Stimulated activated CD8-positive, alpha-beta memory T cell treated with anti-CD3 and anti-CD28 coated beads, Interleukin-4, amount 100 ng/mL, for 1 hour (primary cell): ENCODE measurements at places on chromosomes 7 and 10.

DNA sequence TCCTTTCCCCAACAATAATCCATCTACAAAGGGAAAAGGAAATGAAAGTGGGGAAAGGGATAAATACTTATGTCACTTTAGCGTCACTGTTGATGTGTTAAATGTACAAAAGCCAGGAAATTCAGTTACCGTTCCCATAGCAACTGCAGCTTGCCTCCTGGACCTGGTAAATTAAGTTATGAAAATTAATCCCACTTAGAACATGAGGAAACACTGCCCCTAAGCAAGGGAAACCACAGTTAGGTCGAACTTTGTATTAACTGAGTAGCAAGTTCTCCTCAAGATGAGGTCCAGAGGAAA is 338.2 kb upstream of the AOAH start:
- DNase-seq: no peak

- no peak for DNase-seq
Observed at GRCh38 chr10:75718991-75719390, 287.6 kb downstream of the LRMDA start.

DNA sequence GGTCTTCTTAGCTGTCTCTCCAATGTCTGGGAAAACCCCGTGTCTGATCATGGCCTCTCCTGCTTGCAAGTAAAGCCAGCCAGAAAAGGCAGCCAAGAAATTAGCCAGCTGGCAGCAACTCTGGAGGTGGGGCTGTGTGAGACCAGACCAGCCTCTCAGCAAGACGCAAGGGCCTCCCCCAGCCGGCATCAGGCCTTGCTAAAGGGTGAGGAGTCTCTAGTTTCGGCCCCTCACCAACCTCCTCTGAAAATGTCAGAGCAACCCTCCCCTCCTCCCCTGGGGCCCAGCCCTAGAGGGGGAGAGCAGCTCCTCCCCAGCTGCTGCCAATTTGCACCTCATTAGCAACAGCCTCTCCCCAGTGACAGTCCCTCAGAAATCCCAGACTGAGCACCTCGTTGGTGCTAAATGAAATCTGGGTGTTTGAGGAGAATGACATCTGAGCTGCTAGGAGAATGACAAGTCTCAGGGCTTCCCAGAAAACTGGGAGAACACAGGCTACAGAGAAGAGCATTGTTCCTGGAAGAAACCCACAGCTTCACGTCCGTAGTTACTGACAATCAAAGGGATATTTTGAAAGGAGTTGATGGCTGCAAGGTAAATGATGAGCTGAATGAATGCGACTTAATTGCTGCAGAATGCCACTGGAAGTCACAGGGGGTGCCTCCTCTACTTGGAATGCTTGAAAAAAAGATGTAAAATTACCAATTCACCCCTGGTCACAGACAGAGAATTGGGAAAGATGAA is 25.9 kb downstream of the DGKI start:
- no peak for DNase-seq

DNA sequence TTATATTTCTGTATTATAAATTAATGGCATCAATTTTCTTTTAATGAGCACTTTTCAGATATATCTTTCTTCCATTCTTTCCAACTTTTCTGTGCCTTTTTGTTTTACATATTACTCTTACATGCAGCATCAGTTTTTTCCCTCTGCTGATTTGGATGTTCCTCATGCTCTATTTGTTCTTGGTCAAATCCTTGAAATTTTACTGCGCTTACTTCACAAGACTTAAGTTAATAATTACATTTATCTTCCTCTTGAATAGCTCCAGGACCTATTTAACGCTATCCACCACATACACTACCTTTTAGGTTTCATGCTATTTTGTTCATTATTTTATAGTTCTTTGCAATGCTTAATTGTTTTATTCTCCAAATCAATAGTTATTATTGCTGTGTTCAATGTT is 97.6 kb upstream of the CTTNBP2 start:
- DNase-seq: no peak

DNA sequence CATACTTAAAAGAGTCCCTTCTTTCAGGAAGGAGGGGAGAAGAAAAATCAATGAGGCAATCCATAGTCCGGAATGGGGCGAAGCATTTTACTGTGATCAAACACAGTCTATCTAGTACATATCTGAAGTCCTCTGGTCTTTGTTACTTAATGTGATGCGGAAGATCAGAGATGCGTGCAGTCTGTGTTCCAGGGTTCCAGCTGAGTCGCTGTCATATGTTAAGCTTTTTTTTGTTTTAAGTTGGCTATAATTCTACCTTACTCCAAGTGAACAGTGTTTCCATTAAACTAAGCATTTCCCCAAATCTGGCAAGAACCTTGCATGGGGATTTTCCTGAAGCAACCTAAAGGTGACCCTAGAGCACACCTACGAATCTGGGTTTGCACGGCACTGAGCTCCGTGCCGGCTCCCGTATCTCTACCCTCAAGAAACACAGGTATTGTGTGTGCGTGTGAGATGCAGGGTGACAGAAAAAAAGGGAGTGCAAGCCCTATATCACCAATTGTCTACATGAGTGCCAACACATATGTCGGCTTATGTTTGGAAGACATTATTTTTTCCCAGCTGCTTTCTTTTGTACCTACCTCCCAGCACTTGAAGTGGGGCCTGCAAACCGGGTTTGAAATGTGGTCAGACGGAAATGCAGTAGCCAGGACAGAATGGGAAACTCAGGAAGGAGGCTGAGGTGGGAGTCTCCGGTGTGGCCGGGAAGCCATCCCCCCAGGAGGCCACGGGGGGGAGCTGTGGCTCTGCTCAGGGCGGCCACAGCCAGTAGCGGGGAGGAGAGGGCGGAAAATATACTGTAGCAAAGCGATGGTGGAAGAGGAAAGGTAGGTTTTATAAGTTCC is 435.8 kb upstream of the MGMT start:
- DNase-seq: no peak
